ENCODE measurements at places on chromosomes 5 and 9. TPM values are rescaled to one million over a fixed set of nuclear protein-coding genes. Genes with fewer than 3 reads are reported as not detected.

NTRK2 gene
- total RNA-seq: 407 TPM

FAM81B gene
- total RNA-seq: not detected

FOXI1 gene
- not detected for total RNA-seq

DNA sequence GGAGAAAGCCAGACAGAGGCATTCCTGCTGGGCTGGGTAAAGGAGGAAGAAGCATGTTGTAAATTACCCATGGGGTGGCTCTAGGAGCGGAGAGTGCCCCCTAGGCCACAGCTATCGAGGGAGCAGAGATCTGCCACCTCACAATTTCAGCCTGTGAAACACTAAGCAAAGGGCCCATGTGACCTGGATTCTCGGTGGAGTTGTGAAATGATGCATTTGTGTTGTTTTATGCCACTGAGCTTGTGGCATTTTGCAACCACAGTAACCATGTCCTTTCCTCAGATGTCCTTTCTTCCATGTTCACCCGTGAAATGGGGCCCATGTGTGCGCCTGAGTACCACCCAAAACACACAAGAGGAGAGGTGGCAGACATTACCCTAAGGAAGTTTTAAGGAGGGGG, 159.3 kb downstream of the SYK start:
- no peak for DNase-seq

DNA sequence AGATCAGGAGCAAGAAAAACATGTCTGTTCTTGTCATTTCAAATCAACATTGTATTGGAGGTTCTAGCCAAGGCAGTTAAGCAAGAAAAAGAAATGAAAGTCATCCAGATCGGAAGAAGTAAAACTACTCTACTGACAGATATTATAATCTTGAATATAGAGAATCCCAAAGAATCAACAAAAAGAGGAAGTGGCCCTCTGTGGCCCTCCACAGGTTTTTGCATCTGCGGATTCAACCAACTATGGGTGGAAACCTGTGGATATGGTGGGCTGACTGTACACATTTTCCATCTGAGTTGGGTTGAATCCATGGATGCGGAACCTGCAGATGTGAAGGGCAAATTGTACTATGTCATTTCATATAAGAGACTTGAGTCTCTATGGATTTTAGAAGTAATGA, 35.1 kb downstream of the GAS1 start:
- no peak for DNase-seq

- no peak for DNase-seq
Measured at GRCh38 chr5:6719417-6719816, 6.2 kb downstream of the TENT4A start.

- no peak for DNase-seq
Measured at GRCh38 chr9:97041898-97042297, 3.0 kb upstream of the CTSV start.

GDNF gene
- total RNA-seq: 0.49 TPM

DNA sequence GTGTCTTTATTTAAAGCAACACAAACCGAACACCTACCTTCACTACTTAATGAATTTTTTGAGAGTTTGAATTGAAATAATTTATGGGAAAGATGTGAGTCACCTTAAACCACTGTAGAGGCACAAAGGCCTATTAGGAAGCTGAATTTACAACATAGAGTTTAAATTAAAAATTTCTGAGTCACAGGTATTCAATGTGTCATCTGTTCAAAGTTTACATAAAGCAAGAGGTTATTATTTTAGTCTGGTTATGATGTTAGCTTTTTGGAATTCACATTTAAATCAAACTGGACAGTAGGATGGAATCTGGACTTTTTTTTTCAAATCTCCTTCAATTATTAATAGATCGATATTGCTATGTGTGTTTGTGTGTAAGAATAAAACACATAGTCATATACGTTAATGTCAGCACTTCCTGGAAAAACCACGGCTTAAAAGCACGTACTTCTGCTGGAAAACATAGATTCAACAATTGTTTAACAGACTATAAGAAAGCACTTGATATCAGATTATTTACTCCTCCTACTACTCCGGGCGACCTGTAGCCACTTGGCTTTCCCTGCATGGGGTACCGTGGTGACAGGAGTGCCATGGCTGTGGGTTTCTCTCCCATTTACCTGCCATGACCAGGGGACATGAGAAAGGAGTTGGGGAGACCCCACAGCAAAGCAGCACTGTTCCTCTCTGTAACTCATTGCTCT, 638.6 kb downstream of the SEMA5A start:
- DNase-seq: no peak

DNA sequence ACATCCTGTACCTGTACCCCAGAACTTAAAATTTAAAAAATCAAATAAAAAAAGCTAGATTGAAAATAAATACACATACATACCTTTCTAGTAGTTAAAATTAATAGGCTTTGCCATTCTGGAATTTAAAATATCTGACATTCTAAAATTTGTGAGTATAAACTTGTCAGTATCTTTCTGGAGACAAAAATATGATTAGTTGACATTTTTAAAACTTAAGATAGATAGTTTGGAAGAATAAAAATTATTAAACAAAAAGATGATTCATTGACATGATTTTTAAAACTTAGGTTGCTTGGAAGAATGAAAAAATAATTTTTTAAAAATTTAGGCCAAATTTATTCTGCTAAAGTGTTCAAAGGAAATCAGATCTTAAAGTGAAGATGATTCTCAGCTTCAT, 43.1 kb downstream of the ISOC1 start:
- DNase-seq: no peak

ISL1 gene
- total RNA-seq: not detected

DNA sequence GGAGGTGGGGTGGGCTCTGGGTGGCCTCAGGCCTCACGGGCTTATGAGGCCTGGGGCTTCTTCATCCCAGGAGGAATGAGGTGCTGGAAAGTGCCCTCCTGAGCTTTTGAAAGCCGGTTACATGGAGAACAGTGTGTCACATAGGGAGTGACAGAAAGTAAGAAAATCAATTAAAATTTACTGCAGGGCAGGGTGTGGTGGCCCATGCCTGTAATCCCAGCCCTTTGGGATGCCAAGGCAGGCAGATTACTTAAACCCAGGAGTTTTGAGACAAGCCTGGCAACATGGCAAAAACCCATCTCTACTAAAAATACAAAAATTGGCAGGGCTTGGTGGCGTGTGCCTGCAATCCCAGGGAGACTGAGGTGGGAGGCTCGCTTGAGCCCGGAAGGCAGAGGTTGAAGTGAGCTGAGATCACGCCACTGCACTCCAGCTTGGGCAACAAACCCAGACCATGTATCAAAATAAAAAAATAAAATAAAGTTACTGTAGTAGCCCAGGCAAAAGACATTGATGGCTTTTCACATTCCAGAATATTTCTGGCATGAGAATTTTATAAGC, 125.8 kb upstream of the DAPK1 start:
- DNase-seq: no peak

DNA sequence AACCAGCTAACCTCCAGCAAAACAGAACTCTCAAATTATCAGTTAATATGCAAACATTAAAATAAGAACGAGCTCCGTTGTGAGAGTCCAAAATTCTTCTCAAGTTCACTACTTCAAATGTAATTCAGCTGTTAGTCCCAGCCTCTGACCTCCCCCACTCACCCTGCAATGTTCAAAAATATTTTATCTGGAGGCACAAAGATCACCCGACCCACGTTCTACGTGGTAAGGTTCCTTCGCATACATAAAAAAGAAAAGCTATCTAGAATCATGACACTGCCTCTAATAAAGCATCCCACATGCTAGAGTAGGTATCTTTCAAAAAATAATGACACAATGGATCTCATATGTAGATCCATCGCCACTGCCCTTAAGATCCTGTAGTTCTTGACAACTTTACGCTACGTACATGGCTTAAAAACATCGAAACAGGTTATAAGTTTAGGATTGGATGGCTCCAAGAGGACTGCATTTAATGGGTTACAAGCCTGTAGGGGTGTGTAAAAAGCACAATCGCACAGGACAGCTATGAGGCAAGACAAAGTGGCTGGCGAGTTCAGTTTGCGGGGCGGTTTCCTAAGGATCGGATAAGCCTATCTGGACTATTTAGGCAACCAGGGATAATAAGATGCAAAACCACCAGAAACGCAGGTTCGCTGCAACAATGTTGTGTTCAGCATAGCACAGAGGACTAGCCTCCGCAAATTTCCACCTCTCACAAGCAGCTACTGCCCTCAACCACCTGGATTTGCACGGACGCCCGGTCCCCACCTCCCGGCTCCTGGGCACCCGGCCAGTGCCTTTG, 969 bp downstream of the CLK4 start:
- no peak for DNase-seq

TRIM32 gene
- total RNA-seq: 24.7 TPM

GRCh38 chr9:22084336-22085035, 75.4 kb upstream of the CDKN2B start:
- DNase-seq: no peak

STC2 gene
- 2.8 TPM for total RNA-seq

GRCh38 chr5:150590979-150591695, 49.3 kb upstream of the SYNPO start:
- DNase-seq: no peak

FOXD4L3 gene
- total RNA-seq: 1.1 TPM

ADAMTS16 gene
- 10.9 TPM for total RNA-seq

NMRK1 gene
- total RNA-seq: 22.2 TPM

- DNase-seq: no peak
Measured at GRCh38 chr9:36426945-36427344, 26.9 kb upstream of the RNF38 start.

GLDC gene
- 13.4 TPM for total RNA-seq

- DNase-seq: peak; percentile 38
Measured at GRCh38 chr5:132059696-132060500, 557 bp upstream of the IL3 start.

GRCh38 chr9:127280880-127281660, 16.5 kb downstream of the GARNL3 start:
- no peak for DNase-seq

- DNase-seq: no peak
Measured at GRCh38 chr5:13859270-13860065, 85.0 kb downstream of the DNAH5 start.
